Panc1 (cell line): ENCODE measurements at places on chromosomes 13 and 19. TPM values are rescaled to one million over a fixed set of nuclear protein-coding genes. Genes with fewer than 3 reads are reported as not detected.

The CEACAM1 gene
- 2.4 TPM for total RNA-seq

The COMP gene
- 0.69 TPM for total RNA-seq

The DIRAS1 gene
- 18.5 TPM for total RNA-seq

The ZNF709 gene
- total RNA-seq, result 4.0 TPM

The ZNF486 gene
- 7.8 TPM for total RNA-seq

GRCh38 chr13:113224486-113224885 is 15.1 kb downstream of the CUL4A start:
- H3K36me3 ChIP-seq, result peaks cover 2% of the 10 kb centered on the region
- no peaks in the 10 kb centered on the region for H3K4me1 ChIP-seq
- H3K27ac ChIP-seq, result no peak overlapping the region
- H3K4me3 ChIP-seq, result no peak overlapping the region
- no peaks in the 10 kb centered on the region for H3K27me3 ChIP-seq

DNA sequence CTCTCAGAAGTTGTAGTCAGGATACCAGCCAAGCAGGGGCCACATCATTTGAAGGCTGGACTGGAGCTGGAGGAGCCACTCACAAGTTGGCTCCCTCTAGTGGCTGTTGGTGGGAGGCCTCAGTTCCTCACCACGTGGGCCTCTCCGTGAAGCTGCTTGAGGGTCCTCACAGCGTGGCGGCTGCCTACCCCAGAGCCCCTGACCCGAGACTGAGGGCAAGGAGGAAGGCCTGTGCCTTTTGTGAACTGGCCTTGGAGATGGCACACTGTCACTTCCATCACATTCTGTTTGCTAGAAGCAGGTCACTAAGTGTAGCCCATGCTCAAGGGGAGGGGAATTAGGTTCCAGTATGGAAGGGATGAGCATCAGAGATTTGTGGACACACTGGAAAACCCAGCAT is 14.6 kb downstream of the GNA11 start:
- H3K27ac ChIP-seq, result no peak overlapping the region
- no peaks in the 10 kb centered on the region for H3K36me3 ChIP-seq
- peaks cover 9% of the 10 kb centered on the region for H3K4me1 ChIP-seq
- no peak for DNase-seq

- DNase-seq, result no peak
- H3K36me3 ChIP-seq, result no peaks in the 10 kb centered on the region
- no peaks in the 10 kb centered on the region for H3K4me1 ChIP-seq
- no peaks in the 10 kb centered on the region for H3K27me3 ChIP-seq
- no peak overlapping the region for H3K27ac ChIP-seq
Observed at GRCh38 chr13:108037348-108037747, 178.0 kb downstream of the LIG4 start.

GRCh38 chr13:52158629-52159158 is 703 bp downstream of the NEK3 start:
- H3K4me1 ChIP-seq, result peaks cover 3% of the 10 kb centered on the region
- DNase-seq, result no peak
- peak overlapping the region; percentile 73 for H3K4me3 ChIP-seq
- H3K27me3 ChIP-seq, result no peaks in the 10 kb centered on the region

- H3K27me3 ChIP-seq, result no peaks in the 10 kb centered on the region
- no peak for DNase-seq
- H3K36me3 ChIP-seq, result no peaks in the 10 kb centered on the region
Observed at GRCh38 chr13:97068151-97068550, 73.9 kb upstream of the OXGR1 start.

- H3K4me3 ChIP-seq, result no peak overlapping the region
- no peaks in the 10 kb centered on the region; the same call in 1 of the 2 replicates for H3K36me3 ChIP-seq
- H3K27me3 ChIP-seq, result no peaks in the 10 kb centered on the region
- H3K27ac ChIP-seq, result no peak overlapping the region
Observed at GRCh38 chr19:48480183-48480557, 11.0 kb downstream of the CYTH2 start.

DNA sequence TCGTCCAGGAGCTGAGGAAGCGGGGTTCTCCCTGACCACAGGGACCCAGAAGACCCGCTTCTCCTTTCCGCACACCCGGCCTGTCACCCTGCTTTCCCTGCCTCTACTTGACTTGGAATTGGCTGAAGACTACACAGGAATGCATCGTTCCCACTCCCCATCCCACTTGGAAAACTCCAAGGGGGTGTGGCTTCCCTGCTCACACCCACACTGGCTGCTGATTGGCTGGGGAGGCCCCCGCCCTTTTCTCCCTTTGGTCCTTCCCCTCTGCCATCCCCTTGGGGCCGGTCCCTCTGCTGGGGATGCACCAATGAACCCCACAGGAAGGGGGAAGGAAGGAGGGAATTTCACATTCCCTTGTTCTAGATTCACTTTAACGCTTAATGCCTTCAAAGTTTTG is 18.9 kb downstream of the VASP start:
- peaks cover 8% of the 10 kb centered on the region; the same call in 1 of the 2 replicates for H3K36me3 ChIP-seq
- no peaks in the 10 kb centered on the region for H3K27me3 ChIP-seq
- H3K4me1 ChIP-seq, result no peaks in the 10 kb centered on the region

DNA sequence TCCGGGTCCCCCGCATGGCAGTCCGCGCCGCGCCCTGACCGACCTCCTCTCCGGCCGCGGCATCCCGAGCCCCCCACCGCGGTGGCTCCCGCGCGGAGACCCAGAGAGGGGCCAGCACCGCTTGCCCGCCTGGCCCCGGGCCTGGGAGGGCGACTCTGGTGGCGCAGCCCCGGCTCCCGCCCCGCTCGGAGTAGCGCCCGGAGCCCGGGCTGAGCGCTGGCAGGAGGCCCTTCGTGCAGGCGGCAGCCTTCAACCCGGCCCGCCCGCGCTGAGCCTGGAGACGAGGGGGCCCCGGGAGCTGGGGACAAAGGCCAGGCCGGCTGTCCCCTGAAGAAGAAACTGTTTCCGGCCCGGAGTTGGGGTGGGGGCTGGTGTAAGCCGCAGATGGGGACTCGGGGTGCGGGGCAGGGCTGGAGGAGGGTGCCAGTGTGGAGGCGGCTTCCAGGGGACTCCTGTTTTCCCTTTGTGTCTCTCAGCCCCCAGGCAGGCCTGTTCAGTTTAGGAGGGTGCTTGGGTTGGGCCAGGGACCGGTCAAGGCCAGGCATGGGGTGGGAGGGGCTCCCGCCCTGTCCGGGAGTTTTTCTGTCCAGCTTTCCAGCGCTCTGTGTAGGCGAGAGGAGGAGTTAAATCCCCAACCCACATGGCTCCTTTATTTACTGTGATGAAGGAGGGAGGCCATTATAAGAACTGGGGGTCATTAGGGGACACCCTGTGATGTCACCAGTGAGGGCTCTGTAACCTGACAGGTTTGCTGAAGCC is 935 bp downstream of the LRP3 start:
- DNase-seq, result no peak
- no peaks in the 10 kb centered on the region for H3K27me3 ChIP-seq

GRCh38 chr13:101773062-101773461 is 320.6 kb downstream of the ITGBL1 start:
- H3K27me3 ChIP-seq, result no peaks in the 10 kb centered on the region
- H3K4me1 ChIP-seq, result no peaks in the 10 kb centered on the region
- no peaks in the 10 kb centered on the region for H3K36me3 ChIP-seq
- DNase-seq, result no peak
- H3K27ac ChIP-seq, result no peak overlapping the region
- no peak overlapping the region for H3K4me3 ChIP-seq
